Liver (tissue), 10 donors: ENCODE measurements at places on chromosomes 5 and 9. TPM values are rescaled to one million over a fixed set of nuclear protein-coding genes. Genes with fewer than 3 reads are reported as not detected.

DNA sequence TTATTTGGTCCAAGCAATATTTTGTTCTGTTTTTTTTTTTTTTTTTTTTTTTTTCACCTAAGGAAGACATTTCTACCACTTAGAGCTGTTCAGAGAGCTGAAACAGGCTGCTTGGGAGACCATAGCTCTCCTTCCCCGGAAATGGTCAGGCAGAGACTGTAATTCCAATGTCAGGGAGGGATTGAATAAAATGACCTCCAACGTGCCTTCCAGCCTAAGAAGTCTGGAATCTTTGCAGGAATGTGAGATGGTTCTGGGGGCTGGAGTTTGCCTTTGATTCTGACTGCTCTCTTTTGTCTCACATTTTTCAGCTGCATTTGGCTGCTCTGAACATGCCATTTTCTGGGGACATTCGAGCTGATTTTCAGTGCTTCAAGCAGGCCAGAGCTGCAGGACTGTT is 38.3 kb upstream of the TGFBR1 start:
- DNase-seq: no peak

- DNase-seq: no peak
These were observed 21.7 kb upstream of the FAT2 start for GRCh38 chr5:151612689-151613427.

DNA sequence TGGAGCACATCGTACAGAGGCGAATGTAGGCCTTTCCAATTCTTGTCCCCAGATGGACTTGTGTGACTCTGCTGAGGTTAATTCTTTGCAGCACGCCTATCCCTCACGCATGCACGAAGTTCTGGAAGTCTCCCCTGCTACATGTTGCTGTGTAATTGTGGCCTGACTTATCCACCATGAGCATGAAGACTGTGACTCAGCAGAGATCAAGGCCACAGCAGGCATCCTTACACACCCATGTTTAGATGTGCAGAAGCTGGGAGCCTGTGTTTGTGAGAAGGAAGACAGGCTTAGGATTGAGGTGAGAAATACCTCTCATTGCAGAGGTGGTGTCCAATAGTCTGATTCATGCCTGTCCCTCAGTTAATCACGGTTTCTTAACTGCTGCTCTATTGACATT is 135.6 kb downstream of the ICE1 start:
- no peak for DNase-seq

Gene GARNL3
- total RNA-seq: 6.7 TPM

Gene C7
- 268 TPM for total RNA-seq

Gene PHF24
- 0.05 TPM for total RNA-seq
